ENCODE measurements at places on chromosomes 4 and X.

DNA sequence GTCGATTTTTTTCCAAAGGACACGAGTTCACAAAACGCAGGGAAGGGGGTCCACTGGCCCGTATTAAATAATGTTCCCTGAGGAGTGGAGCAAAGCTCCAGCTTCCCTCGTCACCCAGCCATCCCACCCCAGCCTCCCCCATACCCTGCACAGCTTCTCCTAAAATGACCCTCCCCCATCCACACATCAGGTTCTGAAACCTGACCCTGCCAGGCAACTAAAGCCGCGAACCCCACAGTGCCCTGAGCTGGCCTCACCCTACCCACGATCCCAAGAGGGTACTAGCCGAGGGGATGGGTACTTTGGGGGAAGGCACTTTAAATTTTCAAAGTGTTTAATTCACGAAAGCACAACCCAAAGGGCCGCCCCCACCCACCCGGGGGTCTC is 634 bp downstream of the APOO start:
- no peak for DNase-seq

DNA sequence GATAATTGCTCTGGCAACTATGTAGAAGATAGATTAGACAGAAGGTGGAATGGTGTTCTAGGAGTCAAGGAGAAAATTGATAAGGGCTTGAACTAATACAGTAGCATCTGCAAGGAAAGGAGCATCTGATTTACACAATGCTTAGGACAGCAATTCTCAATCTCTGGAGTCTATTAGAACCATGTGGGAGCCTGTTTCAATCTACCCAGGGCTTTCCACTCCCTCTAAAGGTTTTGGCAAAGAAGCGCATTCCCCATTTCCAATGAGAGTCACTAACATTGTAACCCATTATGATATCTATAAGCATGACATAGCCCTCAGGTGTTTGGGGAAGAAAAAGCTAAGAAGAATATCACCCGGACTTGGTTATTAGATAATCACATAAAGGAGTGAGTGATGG is 168.2 kb downstream of the COL25A1 start:
- DNase-seq, result no peak

DNA sequence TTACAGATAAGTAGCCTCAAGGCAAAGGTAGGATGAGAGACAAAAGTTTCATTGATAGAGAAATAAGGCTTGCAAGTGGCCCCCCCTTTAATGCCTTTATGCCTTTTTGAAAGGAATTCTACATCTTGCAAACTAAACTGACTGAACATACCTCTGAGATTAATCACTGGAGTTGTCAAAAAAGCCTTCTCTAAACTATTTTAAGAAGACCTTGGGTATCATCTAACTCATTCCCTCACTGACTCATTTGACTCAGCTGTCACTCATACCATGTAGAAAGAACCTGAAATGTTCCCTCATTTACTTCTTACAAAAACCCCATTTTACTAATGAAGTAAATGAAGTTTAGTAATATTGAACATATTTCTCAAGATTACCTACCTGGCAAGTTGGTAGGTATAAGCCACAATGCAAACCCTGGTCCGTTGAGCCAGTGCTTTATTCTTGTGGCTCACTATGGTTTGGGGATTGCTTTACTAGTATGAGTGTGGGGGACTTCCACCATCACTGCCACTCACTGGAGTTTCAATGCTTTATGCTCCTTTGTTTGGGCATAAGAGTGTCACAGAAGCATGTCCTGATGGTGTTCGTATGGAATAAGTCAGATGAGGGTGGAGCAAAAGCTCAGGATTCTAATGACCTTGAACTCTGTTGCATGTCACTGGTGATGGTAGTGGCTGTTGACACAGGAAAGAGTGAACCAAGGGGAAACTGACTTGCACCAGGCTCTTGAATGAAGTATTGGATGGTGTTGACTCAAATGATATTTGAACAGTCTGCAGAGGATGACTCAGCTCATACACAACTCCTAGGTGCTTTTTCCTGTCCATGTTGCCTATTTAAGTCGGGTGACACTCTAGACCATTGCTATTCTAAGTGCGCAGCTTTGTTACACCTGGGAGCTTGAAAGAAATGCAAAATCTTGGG is 305.5 kb upstream of the EMCN start:
- DNase-seq, result no peak

- no peak for DNase-seq
Observed at GRCh38 chr4:25560605-25561004, 95.0 kb upstream of the SLC34A2 start.

DNA sequence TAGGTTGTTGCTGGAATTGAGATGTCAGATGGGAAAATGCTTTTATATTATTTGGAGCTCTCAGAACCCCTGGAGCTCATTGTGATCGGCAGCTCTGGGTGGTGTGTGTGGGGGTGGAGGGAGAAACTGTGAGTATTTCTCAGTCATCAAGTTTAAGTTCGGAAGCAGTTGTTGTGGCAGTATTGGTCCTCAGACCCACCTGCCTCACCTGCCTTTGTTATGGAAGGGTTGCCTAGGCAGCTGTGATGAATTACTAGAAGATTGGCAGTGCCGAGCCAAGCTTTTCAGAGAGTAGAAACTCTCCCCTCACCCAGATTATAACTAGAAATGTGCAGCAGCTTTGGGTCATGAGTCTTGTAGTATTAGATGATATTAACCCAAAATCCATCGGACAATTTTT is 9.5 kb downstream of the IGSF1 start:
- no peak for DNase-seq

DNA sequence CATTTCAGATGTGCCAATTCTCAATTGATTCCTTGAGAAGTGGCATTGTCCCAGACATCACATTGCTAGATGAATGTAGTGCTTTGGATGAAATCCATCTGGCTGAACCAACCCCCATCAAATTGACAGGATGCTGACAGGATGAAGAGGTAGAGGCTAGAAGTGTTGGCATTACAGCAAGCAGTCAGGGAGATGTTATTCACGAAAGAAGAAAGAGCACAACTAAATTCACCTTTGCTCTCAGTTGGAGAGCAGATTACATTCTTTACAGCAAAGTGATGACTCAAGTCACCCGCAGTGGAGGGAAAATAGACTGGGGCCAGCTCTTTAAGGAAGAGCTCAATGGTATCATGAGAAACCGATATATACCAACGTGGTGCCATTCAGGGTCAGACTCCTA is 259.6 kb downstream of the C4orf33 start:
- DNase-seq, result no peak

DNA sequence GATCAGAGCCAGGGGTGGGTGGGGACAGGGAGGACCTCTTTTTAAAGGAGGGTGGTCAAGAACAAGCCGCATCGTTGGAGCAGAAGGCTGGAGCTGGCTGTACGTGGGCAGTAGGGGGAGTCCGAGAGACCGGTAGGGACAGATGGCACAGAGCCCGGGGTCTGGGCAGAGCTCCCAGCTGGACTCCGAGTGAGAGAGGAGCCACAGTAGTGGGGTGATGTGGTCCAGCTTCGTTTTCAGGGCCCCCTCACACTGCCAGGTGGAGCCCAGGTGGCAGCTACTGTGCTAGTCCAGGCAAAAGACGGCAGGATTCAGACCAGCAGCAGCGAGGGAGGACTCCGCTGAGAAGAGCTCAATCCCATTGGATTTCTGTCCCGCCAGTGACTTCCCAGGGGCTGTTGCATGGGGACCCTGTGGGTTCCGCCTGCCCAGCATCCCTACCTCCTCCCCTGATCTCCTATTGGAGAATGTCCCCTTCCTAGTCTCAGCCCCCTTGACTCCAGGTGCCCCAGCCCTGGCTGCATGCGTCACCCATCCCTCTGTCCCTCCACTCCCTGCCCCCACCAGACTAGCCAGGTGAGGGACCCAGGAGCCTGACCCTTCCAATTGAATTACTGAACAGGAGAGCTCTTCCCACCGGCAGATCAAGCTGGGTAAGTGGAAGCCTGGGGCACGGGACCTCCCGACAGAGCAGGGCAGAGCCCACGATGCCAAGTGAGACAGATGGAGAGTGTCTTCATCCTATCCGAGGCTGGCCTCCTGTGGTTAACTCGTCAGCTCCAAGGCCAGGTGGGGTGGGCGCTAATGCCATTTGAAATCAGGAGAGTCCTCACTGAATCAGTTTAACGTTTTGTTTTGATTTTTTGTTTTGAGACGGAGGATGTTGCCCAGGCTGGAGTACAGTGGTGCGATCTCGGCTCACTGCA is 2.9 kb downstream of the ARHGAP4 start:
- peak; percentile 30 for DNase-seq

- DNase-seq, result no peak
Observed at GRCh38 chr4:99156992-99157391, 12.9 kb upstream of the ADH4 start.

GRCh38 chr4:1260418-1261106 is 11.6 kb upstream of the CTBP1 start:
- no peak for DNase-seq

- no peak for DNase-seq
Observed at GRCh38 chr4:146435962-146436361, 85.8 kb downstream of the SLC10A7 start.

- DNase-seq, result no peak
Observed at GRCh38 chrX:107715331-107716117, 60.1 kb downstream of the TSC22D3 start.

GRCh38 chrX:118062048-118062789 is 54.4 kb downstream of the KLHL13 start:
- no peak for DNase-seq

- no peak for DNase-seq
Observed at GRCh38 chr4:164856396-164856795, 20.6 kb upstream of the APELA start.

- no peak for DNase-seq
Observed at GRCh38 chr4:184384056-184384809, 90.1 kb downstream of the IRF2 start.

GRCh38 chrX:83593634-83594294 is 85.7 kb downstream of the POU3F4 start:
- no peak for DNase-seq

DNA sequence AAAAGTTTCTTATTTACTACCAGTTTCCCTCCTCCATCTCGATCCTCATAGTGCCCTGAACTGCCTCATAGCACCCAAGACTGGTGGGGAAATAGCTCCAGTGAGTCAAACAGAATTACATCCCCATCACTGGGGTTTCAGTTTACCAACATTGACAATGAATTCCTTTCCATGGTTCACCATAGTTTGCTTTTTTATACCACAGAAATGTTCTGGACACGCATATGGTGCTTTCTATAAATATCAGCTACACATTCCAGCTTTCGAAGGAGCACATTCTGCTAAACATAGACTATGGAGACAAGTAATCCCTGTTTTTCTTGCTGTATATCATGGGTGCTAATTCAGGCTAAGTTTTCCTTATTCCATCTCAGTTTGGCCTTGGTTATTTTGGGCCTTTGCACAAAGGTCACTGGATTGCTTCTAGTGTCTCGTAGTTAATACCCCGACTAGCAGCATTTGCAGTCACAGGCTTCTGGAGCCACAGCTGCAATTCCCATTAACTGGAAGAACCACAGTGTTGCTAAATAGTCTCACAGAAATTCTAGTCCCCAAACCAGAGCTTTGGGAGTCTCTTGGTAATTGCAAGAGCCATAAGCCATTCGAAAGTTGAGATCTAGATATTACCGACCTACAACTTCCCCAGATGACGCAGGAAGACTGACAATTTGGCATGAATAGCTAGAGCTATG is 53.4 kb upstream of the TRPC3 start:
- no peak for DNase-seq

GRCh38 chrX:114650351-114650750 is 66.5 kb downstream of the HTR2C start:
- DNase-seq, result no peak

- no peak for DNase-seq
Observed at GRCh38 chr4:39729557-39729956, 31.6 kb downstream of the UBE2K start.

- no peak for DNase-seq
Observed at GRCh38 chr4:13694256-13694655, 66.7 kb upstream of the BOD1L1 start.

DNA sequence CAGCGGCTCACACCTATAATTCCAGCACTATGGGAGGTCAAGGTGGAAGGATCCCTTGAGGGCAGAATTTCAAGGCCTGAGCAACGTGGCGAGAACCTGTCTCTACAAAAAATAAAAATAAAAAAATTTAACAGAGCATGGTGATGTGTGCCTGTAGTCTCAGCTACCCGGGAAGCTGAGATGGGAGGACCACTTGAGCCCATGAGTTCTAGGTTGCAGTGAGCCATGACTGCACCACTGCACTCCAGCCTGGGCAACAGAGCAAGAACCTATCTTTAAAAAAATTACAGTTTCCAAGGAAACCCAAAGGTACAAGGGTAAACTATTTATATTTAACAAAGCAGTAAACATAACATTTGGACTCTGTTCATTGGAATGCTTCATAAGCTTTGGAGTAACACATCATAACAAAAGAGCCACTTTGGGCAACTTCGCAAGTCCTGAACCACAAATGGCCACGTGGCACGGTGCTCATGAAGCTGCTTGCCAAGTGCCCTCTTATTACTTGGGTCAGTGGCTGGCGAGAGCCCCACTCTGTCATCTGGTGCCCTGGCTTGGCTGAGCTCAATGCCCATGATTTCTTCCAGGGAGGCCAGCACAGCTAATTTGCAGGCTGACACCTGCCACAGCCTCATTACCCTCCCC is 165.6 kb downstream of the SH3KBP1 start:
- no peak for DNase-seq

GRCh38 chrX:5958523-5958922 is 270.1 kb downstream of the NLGN4X start:
- no peak for DNase-seq

DNA sequence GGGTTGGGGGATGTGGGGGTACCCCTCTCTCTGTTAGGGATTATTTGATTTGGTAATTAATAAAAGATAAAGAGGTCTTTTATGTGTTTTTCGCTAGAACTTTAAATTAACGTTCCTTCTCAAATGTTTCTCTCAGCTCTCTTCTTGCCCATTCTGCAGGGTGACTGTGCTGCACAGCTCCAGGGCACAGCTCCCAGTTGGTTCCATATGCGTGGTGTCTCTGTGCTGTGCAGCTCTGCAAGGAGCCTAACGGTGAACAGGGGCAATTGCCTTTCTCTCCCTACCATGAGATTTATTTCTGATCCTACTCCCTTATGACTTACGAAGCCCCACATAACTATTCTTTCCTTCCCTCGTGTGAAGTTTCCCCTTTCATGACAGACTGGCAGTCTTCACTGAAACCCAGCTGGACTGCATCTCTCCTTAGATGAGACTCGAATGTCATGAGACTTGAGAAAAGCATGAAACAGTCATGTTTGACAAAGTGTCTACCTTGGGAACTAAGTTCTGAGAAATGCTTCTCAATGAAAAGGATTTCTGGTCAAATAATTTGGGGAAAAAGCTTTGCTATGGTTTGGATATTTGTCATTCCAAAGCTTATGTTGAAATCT is 50.2 kb upstream of the SPRY1 start:
- no peak for DNase-seq

DNA sequence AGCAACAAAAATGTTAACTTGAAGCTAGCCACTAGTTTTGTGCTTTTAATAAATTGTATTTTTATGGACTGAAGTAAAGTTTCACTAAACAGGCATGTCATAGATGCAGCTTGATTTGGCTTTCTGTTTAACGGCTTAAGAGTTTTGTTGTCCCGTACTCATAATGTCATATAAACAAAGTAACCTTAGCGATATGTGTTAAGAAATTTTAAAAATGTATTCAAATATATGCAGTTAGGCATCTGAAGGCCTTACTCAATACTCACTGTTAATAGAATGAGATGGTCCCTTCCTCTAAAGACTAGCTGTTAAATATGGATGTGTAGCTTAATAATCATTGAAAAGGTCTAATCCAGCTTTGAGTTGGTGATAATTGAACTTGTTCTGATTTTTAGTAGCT is 1.0 kb upstream of the SCLT1 start:
- DNase-seq, result no peak

- DNase-seq, result no peak
Observed at GRCh38 chr4:26257850-26258249, 63.0 kb upstream of the RBPJ start.
